ENCODE measurements at places on chromosomes 6 and 20.

GRCh38 chr6:169779092-169779815 lies 27.8 kb downstream of the ERMARD start:
- no peak for DNase-seq

GRCh38 chr6:20058121-20058905 lies 154.0 kb downstream of the MBOAT1 start:
- no peak for DNase-seq

DNA sequence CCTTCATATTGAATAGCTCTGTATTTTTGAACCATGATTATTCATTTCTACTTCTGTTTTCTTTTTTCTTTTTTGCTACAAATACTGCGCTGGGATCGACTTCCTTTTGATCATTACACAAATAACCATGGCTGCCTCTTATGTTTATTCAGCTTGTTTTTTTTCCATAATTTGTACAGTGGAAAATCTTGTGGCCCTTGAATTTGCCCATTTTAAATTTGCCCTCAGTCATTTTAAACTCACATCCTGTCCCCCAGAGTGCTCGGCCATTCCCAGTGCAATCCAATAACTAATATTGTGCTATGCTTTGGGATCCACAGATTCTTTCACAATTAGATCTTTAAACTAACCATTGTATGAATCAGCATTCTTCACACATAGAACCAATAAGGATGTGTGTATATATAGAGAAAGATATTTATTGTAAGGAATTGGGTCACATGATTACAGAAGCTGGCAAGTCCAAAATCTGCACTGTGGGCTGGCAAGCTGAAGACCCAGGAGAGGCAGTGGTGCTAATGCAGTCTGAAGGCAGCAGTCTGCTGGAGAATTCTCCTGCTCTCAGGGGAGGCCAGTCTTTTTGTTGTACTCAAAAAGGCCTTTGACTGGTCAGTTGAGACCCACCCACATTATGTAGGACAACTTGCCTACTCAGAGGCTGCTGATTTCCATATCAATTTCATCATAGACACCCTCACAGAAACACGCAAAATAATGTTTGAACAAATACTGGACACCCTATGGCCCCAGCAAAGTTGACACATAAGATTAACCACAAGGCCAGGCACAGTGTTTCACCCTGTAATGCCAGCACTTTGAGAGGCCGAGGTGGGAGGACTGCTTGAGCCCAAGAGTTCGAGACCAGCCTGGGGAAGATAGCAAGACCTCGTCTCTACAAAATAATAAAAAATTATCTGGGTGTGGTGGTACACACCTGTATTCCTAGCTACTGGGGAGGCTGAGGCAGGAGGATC lies 147.1 kb downstream of the MTHFD1L start:
- DNase-seq, result no peak

- peak; percentile 25 for DNase-seq
Observed at GRCh38 chr6:11309947-11310665, 77.6 kb upstream of the NEDD9 start.

- no peak for DNase-seq
Observed at GRCh38 chr6:111263837-111264236, 176.5 kb downstream of the SLC16A10 start.

GRCh38 chr6:75946146-75946831 lies 126.2 kb downstream of the IMPG1 start:
- no peak for DNase-seq

DNA sequence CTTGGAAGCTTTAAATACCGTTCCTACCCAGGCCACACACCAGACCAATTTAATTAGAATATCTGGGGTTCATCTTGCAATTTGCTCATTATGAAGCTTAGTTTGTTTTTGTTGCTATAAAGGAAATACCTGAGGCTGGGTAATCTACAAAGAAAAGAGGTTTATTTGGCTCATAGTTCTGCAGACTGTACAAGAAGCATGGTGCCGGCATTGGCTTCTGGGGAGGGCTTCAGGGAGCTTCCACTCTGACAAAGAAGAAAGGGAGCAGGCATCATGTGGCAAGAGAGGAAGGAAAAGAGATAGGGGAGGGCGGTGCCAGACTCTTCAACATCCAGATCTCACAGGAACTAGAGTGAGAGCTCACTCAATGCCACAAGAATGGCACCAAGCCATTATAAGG lies 73.6 kb downstream of the RNF182 start:
- no peak for DNase-seq

- DNase-seq, result no peak
Observed at GRCh38 chr6:28140616-28141015, 1.1 kb upstream of the ZKSCAN8 start.

GRCh38 chr6:42471142-42471541 lies 19.4 kb upstream of the TRERF1 start:
- no peak for DNase-seq

DNA sequence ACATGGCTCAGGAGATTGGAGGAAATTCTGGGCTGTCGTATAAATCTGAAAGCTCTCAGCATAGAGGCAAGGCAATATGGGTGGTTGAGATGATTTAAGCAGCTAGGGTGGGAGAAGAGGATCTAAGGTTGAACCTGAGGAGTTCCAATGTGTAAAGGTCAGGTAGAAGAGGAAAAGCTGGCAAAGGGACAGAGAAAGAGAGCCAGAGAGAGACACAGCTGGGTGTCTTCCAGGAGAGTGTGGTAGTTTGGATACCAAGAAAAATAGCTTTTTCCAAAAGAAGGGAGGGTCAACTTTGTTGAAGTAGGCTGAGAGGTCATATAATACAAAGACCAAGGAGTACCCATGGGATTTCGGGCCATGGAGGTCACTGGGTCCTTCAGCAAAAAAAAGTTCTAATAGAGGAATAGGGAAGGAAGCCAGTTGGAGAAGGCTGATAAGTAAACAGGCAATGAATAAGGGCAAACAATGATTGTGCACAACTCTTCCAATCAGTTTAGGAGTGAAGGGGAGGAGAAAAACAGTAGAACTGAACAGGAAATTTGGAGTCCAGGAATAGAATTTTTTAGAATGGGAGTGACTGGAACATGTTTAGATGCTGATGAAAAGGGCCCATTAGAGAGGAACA lies 135.1 kb downstream of the QRSL1 start:
- no peak for DNase-seq

DNA sequence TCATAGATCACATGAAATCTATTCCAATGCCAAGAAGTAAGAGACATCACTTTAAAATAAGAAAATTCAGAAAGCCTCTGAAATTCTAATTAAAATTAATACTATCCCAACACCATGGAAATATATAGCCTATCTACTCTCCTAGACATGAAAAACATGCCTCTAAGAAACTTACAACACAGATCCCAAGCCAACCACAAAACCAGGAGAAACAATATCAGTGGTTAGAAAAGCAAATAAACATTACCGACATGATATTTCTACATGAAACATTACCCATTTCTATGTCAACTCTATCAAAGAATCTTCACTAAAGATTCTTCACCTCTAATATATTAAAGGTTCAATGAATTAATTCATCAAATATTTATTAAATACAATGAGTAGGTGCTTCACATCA lies 4.8 kb downstream of the EPB41L2 start:
- no peak for DNase-seq

DNA sequence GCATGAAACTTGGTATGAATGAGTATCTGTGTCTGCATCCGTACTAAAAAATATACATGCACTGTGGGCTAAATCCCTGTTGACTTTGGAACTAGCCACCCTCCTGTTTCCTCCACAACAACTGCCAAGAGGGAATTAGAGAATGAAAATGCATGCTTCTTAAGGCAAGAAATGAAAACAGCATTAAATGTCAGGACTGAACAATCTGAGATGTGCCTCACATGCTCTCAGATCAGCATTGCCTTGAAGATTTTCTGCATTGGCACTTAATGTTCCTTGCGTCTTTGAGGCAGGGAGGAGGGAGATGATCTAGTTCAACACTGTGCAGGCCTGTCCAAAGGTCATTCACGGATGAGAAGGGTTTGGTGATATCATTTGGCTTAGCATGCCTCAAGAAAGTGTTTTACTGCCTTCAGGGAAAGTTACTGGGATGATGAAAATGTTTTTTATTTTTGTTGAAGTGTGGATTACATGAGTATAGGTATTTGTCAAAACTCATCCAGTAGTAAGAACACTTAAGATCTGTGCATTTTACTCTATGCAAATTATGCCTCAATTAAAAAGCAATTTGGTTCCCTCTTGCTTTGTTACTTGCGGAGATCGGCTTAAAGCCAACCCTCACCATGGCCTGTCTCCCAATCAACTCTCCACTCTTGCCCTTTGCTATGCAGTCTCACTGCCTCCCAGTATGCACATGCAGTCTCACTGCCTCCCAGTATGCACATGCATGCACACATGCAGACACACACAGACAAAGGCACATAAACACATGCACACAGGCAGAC lies 47.5 kb upstream of the RIN2 start:
- DNase-seq, result no peak

DNA sequence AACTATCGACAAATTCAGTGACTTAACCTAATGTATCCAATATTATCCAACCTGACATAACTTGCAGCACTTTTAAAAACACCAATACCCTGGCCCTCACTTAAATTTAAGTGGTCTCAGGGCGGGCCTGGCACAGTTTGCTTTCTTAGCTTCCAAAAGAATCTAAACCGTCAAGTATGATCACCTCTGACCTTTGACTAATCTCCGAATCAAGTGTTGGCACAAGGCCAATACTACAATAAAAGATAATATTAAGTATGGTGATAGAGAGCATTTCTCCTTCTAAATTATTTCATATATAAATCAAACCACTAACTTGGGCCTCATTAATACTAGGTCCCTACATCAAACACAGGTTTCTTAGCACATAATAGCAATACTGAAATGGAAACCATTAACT lies 153.0 kb downstream of the PTPRK start:
- DNase-seq, result no peak

- no peak for DNase-seq
Observed at GRCh38 chr6:158068893-158069799, 87.5 kb downstream of the SYNJ2 start.

GRCh38 chr6:119340796-119341487 lies 8.6 kb downstream of the MAN1A1 start:
- no peak for DNase-seq

GRCh38 chr6:74598462-74599393 lies 607.1 kb downstream of the COL12A1 start:
- no peak for DNase-seq

DNA sequence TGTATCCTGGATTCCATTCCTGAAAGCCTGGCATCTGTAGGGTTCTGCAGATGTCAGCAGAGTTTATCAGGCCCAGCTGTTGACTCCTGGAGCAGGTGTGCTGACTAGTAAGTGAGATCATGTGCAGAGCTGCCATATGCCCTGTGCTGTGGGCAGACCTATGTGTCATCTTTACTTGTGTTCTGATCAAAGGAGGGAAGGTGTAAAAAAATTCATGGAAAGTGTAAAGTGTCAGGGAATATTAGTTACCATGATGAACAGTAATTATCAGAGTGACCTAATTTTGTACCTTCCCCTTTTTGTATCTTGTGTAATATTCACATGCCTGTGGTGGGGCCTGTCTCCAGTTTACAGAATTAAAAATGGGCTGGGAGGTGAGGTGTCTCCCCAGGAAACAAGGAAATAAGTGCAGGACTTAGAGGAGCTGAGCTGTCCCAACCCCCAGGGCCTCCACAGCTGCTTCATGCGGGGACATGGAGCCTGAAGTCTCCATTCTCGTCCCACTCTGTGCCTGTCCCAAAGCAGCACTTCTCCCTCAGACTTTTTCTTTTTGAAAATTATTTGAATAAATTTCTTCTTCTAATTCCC lies 148.2 kb upstream of the GGTLC1 start:
- no peak for DNase-seq

DNA sequence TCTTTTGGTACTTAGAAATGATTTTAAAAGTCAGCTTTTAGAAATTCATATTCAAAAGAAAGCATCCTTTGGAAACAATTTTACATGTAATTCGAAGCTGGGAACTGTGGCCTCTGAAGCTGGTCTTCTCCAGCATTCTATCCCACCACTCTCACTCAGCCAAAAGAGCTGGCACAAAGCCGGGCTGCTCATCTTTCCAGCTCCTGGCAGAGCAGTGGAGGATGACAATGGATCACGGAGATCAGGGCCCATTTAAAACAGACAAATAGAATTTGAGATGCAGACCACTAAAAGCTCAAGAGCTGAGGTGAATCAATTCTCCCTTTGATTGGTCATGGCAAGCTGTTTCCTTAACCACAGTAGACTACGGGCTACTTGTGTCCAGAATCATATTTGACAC lies 60.6 kb downstream of the OTOR start:
- no peak for DNase-seq

DNA sequence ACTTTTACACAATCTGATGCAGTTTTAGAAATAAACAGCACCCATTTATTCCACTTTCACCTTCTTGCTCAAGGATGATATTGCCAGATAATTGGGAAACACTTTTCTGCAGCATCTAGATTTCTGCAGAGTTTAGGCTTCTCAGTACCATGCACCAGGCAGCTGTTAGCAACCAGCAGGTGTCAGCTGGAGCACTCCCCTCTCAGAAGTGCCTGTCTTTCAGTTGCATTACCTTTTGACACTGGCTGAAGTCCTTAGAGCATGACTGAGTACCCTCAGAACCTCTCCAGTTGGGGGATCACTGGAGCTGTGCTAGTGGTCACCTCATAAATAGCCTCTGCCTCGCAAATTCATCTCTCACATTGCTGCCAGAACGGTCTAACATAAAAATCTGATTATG lies 91.2 kb downstream of the DNAH8 start:
- no peak for DNase-seq

DNA sequence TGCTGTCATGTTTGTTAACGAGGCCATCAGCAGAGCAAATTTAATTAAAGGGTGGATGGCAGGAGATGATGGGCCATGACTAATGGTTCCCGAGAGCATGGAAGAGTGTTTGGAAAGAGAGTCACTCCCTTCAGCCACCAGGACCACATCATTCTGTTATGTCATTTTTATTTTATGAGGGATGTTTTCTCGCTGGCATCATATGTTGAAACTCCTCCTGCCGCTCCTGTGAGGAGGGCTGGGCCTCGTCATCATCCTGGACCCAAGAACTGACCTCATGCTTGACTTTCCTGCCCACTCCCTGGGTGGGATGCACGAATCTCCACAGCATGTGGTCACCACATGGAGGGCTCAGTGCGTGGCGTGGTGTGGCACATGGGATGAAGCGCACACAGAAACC lies 86.4 kb upstream of the FRMD1 start:
- no peak for DNase-seq

GRCh38 chr6:74439123-74439811 lies 743.3 kb downstream of the CD109 start:
- DNase-seq, result no peak

GRCh38 chr6:157861814-157862213 lies 38.8 kb downstream of the SNX9 start:
- no peak for DNase-seq

DNA sequence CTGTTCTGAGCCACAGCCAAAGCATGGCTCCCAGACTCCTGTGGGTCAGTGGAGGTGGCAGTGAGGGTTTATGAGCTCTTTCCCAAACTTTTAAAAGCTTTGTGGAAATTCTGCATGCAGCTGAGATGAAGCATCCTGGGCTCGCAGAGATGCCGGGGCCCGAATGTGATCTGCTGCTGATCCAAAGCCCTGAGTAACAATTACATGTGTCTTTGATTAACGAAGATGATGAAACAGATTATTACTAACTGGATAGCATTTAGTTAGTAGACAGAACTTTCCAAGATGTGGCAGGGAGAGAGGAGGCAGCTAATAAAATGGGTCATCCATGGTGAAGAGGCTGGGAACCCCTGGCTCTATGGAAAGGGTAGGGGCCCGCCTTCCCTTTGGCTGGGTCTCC lies 43.9 kb upstream of the MDFI start:
- DNase-seq, result no peak

- no peak for DNase-seq
Observed at GRCh38 chr6:98041056-98041455, 758.0 kb upstream of the MMS22L start.
